NCI-H69 (cell line): ENCODE measurements at places on chromosomes 16 and 17.

DNA sequence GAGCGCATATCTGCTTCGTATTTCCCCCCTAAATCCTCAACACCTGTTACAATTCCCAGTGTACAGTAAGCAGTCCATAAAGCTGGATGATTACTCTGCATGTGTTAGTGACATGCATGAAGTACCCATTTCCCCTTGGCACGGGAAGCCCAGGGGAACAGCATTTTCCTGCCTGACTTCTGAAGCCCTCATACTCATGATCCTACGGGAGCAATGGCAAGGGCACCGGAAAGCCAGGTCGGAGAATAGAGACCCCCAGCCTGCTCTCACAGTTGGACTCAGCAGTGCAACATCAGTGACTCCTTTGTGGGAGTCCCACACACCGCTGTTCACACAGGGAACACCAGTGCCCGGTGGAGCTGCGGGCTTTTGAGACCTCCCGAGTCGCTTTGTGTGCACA, 336.9 kb downstream of the CDH13 start:
- no peak for DNase-seq

GRCh38 chr16:23194497-23195221, 12.1 kb downstream of the SCNN1G start:
- DNase-seq = no peak

- DNase-seq = no peak
Observed at GRCh38 chr17:74250324-74250995, 23.6 kb upstream of the DNAI2 start.

GRCh38 chr16:35194681-35195080, 1735.3 kb downstream of the TP53TG3F start:
- DNase-seq = no peak

DNA sequence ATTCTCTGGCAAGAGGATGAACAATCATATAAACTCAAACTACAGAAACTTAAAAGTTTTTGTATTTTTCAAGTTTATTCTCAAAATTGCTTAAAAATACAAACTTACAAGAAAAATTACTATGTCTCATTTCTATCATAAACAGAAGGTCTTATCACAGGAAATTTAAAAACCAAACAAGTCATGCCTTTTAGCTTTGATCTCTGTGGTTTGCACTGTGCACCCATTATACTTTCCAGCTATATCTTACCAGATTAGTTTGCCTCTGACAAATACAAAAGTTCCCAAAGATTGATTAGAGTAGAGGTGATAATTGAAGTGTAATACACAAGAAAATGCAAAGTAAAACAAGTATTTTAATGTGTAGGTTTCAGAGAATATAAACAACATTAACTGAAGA, 117.4 kb downstream of the MYO1D start:
- no peak for DNase-seq
